NCI-H1436 (cell line): ENCODE measurements at places on chromosomes 1 and 21.

GRCh38 chr1:61539720-61540462, 185.1 kb downstream of the TM2D1 start:
- no peak for DNase-seq

GRCh38 chr1:196678510-196678884, 26.7 kb downstream of the CFH start:
- DNase-seq, result no peak

GRCh38 chr1:166811691-166812090, 27.6 kb upstream of the POGK start:
- DNase-seq, result no peak

DNA sequence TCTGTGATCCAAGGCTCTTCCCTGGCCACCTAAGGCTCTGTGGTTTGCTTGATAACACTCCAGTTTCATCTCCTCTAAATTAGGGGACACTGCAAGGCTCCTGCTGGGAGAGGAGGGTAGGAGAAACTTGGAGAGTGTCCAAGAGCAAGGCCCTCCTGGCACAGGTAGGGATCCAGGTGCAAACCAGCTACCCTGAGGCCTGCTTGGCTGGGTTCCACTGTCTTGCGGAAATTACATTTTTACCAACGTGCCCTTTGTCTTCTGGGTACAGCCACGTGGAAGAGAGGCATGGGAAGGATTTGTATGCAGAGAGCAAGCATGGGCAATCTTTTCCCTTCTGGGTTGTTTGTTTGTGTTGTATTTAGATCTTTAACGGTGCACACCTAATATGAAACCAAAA, 132.5 kb downstream of the PRDM2 start:
- no peak for DNase-seq
